Amygdala (tissue), 56 donors: ENCODE measurements at places on chromosomes 5 and 9.

DNA sequence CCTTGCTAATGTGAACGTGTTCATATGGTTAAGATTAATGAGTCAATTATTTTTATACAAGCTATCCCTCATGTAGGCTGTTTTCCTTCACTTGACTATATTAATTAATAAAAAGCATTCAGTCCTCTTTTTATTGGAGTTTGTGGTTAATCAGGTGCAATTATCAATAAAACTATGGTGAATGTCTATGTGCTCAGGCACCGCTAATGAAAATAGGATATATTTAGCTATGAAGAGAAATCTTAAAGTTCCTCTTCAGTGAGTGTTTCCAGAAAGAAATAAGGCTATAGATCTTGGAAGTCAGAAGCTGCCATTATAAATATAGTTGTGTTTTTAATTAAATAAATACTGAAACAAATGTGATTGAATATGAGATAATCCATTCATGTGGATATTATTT lies 422.1 kb downstream of the DMAC1 start:
- no peak for DNase-seq

DNA sequence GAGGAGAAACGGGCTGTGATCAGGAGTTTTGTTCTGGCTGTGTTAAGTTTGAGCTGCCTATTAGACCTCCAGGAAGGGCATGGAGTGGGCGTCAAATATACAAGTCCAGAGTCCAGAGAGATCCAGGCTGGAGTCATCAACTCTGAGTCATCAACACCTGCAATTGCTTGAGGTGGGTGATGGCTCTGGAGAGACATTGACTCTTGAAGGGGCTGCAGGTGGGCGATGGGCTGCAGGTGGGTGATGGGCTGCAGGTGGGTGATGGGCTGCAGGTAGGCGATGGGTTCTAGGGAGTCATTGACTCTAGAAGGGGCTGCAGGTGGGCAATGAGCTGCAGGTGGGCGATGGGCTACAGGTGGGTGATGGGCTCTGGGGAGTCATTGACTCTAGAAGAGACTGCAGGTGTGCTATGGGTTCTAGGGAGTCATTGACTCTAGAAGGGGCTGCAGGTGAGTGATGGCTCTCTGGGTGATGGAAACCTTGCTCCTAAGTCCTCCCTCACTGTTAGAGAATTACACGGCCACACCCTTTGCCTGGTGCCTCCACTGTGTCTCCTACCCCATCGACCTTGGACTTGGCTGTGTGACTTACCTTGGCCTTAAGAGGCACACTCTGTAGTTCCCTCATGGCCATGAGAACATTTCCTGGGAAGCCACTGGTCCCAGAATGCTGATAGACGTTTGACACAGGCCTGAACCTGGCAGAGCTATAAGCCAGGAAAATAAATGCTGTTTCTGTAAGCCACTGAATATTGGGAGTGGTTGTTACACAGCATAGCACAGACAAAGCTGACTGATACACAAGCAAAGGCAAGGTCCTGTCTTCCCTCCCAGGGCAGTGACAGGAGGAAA lies 10.4 kb upstream of the FIBCD1 start:
- no peak for DNase-seq

DNA sequence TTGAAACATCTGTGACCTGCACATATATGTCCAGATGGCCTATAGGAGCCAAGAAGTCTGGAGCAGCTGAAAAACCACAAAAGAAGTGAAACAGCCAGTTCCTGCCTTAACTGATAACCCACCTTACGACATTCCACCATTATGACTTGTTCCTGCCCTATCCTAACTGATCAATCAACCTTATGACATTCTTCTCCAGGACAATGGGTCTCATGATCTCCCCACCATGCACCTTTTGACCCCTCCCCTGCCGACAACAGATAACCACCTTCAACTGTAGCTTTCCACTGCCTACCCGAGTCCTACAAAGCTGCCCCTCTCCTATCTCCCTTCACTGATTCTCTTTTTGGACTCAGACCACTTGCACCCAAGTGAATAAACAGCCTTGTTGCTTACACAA lies 233.8 kb downstream of the CCDC171 start:
- DNase-seq = no peak

DNA sequence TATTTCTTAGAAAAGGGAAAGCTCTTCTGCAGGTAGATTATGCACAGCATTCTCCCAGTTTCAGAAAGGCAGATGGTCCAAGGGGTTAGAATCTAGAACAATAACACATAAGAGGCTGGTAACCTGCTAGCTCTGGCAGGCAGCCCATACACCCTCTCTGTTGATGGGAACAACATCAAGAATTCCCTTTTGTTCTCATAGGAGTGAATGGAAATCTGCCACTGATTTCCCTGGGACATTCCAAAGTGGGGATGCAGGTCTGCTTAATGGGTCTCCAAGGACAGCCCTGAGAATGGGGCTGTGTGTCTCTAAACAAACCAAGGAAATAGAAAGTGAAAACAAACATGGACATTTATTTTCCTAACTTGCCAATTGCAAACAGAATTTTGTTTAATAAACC lies 456.8 kb downstream of the EBF1 start:
- DNase-seq = no peak

GRCh38 chr9:91156451-91157234 lies 205.1 kb downstream of the AUH start:
- no peak for DNase-seq

DNA sequence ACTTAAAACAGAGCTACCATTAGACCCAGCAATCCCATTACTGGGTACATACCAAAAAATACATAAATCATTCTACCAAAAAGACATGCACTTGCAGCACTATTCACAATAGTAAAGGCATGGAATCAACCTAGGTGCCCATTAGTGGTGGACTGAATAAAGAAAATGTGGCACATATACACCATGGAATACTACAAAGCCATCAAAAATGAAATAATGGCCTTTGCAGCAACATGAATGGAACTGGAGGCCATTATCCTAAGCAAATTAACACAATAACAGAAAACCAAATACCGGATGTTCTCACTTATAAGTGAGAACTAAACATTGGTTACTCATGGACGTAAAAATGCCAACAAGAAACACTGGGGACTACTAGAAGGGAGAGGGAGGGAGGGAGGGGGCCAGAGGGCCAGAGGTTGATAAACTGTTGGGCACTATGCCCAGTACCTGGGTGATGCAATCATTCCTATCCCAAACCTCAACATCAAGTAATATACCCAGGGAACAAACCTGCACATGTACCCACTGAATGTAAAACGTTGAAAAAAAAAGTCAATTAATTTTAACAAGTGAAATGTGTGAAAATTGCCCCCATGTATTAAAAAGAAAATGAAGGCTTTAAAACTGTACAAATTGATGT lies 24.5 kb upstream of the GPR150 start:
- no peak for DNase-seq

GRCh38 chr5:172744123-172745104 lies 26.6 kb downstream of the DUSP1 start:
- DNase-seq = no peak

DNA sequence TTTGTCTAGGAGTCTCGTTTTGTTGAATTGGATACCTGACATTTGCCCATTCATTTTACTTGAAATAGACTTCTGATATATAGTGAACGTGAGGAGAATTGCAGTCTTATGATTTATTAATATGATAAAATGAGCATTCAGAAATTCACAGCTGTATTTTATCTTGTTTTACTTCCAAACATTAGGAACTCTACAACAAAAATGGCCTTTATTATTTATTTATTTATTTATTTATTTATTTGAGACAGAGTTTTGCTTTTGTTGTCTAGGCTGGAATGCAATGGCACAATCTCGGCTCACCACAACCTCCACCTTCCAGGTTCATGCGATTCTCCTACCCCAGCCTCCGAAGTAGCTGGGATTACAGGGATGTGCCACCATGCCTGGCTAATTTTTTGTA lies 61.2 kb downstream of the RAB24 start:
- no peak for DNase-seq

DNA sequence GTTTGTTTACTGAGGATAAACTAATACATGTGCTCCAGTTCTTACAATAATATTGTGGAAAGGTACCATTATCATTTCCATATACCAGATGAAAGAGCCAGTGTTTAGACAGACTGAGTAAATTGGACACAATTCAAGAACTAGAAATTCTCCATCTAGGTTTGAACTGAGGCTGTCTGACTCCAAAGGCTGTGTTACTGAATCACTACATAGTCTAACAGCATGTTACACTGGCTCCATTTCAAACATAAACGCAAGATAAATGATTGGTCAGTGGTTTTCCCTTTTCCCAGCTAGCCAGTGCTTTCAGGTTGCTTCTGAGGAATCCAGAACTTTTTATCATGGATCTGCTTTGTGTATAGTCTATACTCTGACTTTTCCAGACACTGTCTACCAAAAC lies 8.1 kb downstream of the SPDL1 start:
- no peak for DNase-seq

GRCh38 chr5:94045839-94046782 lies 304.7 kb upstream of the POU5F2 start:
- DNase-seq = no peak

- DNase-seq = no peak
Measured at GRCh38 chr9:87950765-87951488, 23.4 kb downstream of the CDK20 start.

DNA sequence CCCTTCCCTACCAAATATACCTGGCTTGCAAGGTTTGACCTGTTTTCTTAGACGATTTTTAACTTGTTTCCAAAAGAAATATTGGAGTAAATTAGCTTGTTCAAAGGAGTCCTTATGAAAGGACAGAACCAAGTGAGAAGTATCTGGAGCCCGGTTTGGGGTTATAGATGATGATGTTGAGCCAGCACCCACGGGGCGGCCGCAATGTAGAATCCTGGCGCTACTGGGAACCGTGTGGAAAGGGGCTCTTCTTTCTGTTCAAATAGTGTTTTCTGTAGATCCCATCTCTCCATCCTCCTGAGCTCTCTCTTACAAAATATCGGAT lies 517 bp upstream of the EXOSC2 start:
- DNase-seq = no peak

DNA sequence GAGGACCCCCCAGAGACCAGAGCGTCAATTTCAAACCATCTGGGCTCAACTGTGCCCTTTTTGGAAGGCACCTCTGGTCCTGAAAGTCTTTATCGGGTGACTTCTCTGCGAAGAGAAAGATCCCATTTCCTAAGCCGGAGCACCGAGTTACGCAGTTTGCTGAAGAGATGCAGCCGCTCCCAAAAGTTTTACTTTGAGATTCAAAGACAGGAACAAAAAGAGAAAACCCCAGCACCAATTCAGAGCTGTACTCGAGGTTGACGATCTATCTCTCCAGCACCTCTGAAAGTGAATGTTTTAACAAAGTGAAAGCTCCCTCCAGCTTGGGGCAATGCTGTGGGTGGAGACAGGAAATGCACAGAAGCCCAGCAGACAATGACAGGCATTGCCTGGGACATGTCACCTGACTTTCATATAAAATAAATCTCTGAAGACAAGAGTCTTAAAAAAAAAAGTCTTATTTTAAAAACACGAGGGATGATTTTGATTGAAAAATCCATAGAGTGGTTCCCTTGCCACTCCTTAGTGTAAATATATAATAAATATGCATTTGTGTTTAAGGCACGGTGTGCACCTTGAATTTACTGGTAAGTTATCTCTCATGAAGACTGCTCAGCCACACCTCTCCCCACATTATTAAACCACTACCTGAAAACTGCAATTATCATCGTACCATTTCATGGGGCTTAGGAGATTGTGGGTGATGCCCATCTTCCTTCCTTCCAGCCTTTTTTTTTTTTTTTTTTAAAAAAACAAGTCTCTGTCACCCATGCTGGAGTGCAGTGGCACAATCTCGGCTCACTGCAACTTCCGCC lies 79.9 kb downstream of the FNBP1 start:
- no peak for DNase-seq

DNA sequence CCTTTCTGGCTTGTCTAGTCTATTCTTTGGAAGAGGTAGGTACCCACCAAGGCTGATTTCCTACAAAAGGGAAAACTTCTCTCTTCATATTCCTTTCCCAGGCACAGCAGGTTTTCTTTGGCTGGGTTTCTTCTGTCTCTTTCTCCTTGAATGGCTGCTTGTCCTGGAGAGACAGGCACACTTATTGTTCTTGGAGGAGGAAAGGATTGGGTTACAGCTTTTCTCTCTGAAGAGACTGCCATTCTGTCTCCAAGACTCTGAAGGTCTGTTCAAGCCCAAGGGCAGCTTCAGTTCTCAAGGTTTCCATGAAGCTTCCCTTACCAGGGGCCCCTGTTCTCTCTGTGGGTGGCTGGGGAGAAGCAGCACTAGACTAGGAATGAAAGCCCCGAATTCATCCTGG lies 33.9 kb downstream of the ACTBL2 start:
- no peak for DNase-seq

DNA sequence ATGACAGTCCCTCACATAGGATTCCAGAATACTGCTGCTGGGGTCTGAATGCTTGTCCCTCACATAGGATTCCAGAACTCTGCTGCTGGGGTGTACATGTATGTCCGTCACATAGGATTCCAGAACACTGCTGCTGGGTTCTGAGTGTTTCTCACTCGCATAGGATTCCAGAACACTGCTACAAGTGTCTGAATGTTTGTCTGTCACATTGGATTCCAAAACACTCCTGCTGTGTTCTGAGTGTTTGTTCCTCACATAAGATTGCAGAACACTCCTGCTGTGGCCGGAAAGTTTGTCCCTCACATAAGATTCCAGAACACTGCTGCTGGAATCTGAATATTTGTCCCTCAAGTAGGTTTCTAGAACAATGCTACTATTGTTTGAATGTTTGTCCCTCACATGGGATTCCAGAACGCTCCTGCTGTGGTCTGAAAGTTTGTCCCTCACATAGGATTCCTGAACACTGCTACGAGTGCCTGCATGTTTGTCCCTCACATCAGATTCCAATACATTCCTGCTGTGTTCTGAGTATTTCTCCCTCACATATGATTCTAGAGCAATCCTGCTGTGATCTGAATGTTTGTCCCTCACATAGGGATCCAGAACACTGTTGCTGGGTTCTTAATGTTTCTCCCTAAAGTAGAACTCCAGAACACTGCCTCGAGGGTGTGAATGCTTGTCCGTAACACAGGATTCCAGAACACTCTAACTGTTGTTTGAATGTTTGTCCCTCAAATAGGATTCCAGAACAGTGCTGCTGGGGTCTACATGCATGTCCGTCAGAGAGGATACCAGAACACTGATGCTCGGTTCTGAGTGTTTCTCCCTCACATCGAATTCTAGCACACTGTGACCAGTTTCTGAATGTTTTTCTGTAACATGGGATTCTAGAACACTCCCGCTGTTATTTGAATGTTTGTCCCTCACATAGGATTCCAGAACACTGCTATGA lies 200.4 kb downstream of the FOXD4L6 start:
- no peak for DNase-seq

DNA sequence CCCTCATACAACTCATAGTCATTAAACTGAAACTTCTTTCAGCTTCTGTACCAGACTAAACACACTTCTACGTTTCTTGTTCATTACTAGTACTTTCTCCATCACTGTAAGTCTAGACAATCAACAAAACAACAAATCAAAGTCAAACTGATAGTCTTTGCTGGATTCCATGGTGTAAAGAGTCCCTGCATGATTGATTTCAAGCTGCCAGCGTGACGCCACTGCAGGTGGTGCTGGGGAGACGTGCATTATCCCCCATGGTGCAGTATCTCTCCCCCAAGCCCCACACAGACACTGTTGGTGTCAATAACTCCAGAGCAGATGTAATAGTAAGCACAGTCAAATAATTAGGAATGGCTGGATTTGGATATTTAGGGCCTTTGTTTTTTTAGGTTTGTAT lies 10.7 kb upstream of the SLC2A8 start:
- no peak for DNase-seq
